ENCODE measurements at places on chromosomes 2 and 18. TPM values are rescaled to one million over a fixed set of nuclear protein-coding genes. Genes with fewer than 3 reads are reported as not detected.

PDE11A gene
- total RNA-seq, result not detected

DNA sequence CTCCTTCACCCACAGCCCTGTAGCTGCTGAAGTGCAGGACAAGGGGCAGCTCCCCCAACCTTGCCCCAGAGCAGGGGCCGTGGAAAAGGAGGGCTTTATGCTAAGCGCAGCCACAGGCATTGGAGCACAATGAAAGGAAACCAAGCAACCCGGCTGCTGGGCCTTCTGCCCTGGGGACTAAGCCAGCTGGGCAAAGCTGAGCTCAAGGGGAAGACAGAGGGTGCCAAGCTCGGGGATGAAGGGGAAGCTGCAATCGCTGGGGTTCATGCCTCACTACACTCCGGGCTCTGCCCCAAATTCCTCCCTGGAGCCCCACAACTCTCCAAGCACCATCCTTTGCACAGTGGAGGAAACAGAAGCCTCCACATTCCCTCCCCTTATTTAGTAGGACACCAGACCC, 12.4 kb downstream of the SFXN5 start:
- no peaks in the 10 kb centered on the region for H3K27me3 ChIP-seq
- peaks cover 14% of the 10 kb centered on the region for H3K36me3 ChIP-seq
- no peaks in the 10 kb centered on the region for H3K4me1 ChIP-seq
- no peak for DNase-seq
- no peak overlapping the region for H3K4me3 ChIP-seq
- H3K27ac ChIP-seq, result no peak overlapping the region

CROCC2 gene
- not detected for total RNA-seq

C2orf80 gene
- total RNA-seq, result not detected

DNA sequence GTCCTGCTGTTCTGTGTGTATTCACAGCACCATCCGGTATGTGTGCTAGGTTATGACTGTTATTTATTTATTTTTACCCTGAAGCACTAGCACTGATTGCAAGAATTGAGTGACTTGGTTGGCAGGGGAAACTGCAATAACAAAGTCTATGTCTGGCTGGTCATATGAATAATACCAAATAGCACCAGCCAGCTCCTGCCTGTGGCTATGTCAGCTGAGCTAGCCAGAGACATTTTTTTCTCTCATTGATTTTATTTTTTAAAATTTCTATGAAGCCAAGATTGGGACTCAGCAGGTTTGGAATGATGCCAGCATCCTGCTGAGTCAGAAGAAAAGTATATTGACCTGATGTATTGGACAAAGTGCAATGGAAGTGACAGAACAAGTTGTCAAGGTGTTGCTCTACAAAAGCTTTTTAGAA, 188.5 kb upstream of the CDH2 start:
- no peak overlapping the region for H3K27ac ChIP-seq
- H3K36me3 ChIP-seq, result no peaks in the 10 kb centered on the region

- H3K36me3 ChIP-seq, result no peaks in the 10 kb centered on the region
- no peaks in the 10 kb centered on the region for H3K27me3 ChIP-seq
- no peaks in the 10 kb centered on the region for H3K4me1 ChIP-seq
- DNase-seq, result no peak
- H3K4me3 ChIP-seq, result no peak overlapping the region
- no peak overlapping the region for H3K27ac ChIP-seq
Observed at GRCh38 chr2:187991389-187991788, 300.3 kb upstream of the GULP1 start.

MROH2A gene
- not detected for total RNA-seq

- peak overlapping the region; percentile 32 for H3K27ac ChIP-seq
- peaks cover 51% of the 10 kb centered on the region for H3K36me3 ChIP-seq
- H3K4me3 ChIP-seq, result peak overlapping the region; percentile 8
- no peaks in the 10 kb centered on the region for H3K27me3 ChIP-seq
- peak; percentile 55 for DNase-seq
Observed at GRCh38 chr2:230203110-230203676, 16.6 kb downstream of the SP110 start.

DNA sequence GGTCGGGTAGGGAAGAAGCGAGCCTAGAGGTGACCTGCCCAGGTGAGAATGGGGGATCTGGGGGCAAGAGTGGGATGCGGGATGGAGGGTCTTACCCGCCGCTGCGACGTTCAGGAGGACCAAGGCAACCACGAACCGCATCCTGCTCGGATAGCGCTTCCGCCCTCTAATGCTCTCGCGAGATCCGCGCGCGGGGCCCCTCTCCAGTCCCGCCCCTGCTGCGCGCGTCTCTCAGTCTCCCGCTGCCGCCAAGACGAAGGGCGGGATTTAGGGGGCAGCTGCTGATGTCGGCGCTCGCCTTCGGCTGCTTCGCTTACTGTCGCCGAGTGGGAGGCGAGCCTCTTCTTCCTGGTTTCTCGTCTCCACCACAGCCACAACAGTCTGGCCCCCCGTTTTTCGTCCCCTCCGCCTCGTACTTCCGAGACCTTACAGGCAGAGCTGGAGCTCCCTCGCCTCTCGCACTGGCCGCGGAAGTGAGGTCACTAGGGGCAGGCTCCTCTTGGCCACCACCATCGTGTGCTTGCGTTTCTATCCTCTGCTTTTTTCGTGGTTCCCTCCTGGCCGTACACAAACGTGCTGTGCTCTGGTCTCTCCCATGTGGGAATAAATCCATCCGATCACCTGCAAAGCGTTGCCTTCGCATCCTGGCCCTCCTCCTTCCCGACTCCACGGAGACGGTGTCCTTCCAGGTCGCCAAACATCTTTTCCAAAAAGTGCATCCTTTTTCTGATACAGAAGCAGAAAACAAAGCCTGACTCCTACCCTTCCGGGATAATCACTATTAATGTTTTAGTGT, at the start of gene TGOLN2:
Gene TGOLN2, minus strand, starts transcription at position 168 of the 796 bp plus-strand sequence. Its CDS starts 27 bp downstream, at position 141.
- peaks cover 48% of the 10 kb centered on the region for H3K36me3 ChIP-seq
- peak within 1 kb of the TSS; percentile 100 for H3K27ac ChIP-seq
- DNase-seq, result peak; percentile 95
- H3K4me1 ChIP-seq, result peaks cover 48% of the 10 kb centered on the region
